Suprapubic skin (tissue), 4 donors: ENCODE measurements at places on chromosomes 11 and 22.

GRCh38 chr11:73164803-73165540 lies 22.9 kb upstream of the FCHSD2 start:
- no peak for DNase-seq

GRCh38 chr11:61445516-61445915 lies 15.6 kb downstream of the SDHAF2 start:
- no peak for DNase-seq

GRCh38 chr11:100827934-100828661 lies 141.0 kb downstream of the ARHGAP42 start:
- DNase-seq, result no peak

- DNase-seq, result no peak
Measured at GRCh38 chr11:119612814-119613213, 116.2 kb downstream of the NECTIN1 start.

DNA sequence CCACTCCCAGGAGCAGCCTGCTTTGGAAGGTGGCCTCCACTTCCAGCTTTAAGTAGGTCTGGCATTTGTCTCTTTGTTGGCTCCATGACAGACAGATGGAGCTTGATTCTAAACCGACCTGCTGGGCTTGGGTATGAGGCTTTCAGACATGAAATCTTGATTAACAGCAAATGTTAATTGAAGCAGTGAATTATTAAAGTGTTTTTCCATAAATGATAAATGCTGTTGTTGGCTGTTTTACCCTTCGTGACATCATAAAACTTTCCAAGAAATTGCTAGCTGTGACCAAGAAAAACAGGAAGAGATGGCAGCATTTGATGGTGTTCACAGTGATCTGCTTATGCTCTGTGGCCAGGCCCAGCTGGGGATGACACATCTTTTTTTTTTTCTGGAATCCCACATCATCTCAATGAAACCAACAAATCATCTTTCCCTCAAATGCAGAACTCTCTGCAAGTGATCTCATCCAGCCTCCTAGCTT lies 66.1 kb downstream of the RBMXL2 start:
- no peak for DNase-seq

DNA sequence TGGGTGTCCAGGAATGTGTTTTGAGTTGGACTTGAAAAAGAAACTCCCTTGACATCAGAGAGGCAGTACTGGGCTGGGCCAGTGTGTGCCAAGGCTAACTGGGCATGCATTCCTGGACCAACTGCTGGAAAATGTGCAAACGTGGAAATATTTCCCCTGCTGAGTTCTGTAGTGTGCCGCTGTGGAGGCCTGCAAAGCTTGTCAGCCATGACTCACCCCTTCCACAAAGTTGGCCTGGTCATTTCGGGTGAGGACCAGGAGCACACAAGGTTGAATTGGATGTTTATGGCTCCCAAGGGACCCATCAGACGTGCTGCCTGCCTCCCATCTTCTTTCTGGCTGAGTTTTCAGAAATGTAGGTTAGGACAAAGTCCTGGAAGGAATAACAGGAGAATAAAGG lies 513.1 kb downstream of the MIAT start:
- DNase-seq, result no peak

GRCh38 chr22:36911887-36912661 lies 1.4 kb upstream of the CSF2RB start:
- no peak for DNase-seq

DNA sequence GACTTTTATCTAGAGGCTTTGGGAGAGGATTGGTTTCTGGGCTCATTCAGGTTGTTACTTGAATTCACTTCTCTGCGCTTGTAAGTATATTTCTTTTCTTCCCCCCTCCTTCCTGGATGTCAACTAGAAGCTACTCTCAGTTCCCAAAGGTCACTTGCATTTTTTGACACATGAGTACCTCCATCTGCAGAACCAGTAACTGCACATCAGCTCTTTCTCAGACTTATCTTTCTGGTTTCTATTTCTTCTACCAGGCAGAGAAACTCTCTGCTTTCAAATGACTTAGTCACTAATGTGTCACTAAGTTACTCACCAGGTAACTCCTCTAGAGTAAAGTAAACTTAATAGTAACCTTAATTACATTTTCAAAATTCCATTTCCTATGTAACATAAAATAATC lies 773.0 kb upstream of the LUZP2 start:
- DNase-seq, result no peak
